ENCODE measurements at places on chromosomes 7 and 10.

DNA sequence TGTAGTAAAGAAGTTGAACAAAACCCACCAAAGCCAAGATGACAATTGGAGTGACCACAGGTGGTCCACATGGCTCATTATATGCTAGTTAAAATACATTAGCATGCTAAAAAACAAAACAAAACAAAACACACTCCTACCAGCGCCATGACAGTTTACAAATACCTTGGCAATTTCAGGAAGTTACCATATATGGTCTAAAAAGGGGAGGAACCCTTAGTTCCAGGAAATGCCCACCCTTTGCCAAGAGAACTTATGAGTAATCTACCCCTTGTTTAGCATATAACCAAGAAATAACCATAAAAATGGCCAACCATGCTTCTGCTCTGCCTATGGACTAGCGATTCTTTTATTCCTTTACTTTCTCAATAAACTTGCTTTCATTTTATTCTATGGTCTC, 979.1 kb upstream of the POT1 start:
- no peaks in the 10 kb centered on the region for H3K36me3 ChIP-seq
- H3K4me3 ChIP-seq: no peak overlapping the region

GRCh38 chr10:48506147-48506917, 98.5 kb downstream of the ARHGAP22 start:
- DNase-seq: peak; percentile 60
- H3K36me3 ChIP-seq: no peaks in the 10 kb centered on the region
- H3K4me1 ChIP-seq: no peaks in the 10 kb centered on the region
- no peak overlapping the region for H3K27ac ChIP-seq
- H3K27me3 ChIP-seq: no peaks in the 10 kb centered on the region

DNA sequence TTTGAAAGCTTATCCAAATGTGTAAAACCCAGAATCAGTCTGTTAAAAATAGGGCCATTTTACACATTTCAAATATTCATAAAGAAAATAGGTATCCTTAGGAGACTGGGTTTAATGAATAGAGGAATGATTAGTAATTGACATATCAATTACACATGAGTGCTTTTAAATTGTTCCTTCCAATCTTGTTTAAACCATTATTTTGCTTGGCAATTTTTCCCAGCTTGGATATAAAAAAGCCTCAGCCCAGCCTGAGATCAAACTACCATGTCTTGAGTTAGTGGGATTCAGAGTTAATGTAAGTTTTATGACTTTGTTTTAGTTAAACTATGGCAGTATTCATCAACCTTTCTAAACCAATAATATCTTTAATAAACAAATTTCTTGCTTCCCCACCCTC, 28.3 kb downstream of the PARP12 start:
- H3K36me3 ChIP-seq: peaks cover 67% of the 10 kb centered on the region
- peaks cover 31% of the 10 kb centered on the region for H3K4me1 ChIP-seq
- H3K27me3 ChIP-seq: no peaks in the 10 kb centered on the region
- H3K27ac ChIP-seq: no peak overlapping the region

DNA sequence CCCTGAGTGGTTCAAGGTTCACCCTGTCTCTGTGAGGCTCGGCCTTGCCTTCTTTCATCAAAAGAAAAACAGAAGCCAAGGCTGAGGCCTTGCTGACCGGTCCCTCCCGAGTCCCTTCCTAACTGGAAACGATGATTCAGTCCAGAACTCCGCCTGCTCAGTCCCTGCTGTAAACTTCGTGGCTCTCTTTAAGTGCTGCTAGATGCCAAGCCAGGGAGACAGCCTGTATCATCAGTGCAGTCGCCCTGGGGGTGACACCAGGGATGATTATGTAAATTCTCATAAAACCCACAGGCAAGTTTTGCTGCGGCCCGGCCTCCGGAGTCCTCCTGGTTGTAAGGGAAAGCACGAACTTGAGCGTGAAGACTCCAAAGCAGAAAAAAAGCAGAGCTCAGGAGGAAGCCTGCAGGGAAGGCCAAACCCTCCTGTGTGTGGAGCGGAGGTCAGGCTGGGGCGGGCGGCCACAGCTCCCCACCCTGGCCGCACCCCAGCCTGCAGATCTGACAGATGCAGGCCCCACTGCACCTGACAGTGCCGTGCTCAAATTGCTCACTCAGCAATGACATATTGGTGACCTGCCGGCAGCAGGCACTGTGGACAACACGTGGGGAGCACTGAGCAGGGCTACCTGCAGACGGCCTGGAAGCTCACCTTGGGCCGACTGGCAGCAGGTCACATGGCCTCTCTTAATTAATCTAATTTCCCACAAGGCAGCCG, 123.4 kb downstream of the DYNC2I1 start:
- no peak overlapping the region for H3K27ac ChIP-seq
- no peak for DNase-seq
- peaks cover 6% of the 10 kb centered on the region for H3K36me3 ChIP-seq
- no peak overlapping the region for H3K4me3 ChIP-seq
- no peaks in the 10 kb centered on the region for H3K27me3 ChIP-seq
- peaks cover 15% of the 10 kb centered on the region for H3K4me1 ChIP-seq

GRCh38 chr7:91239171-91239604, 25.0 kb upstream of the FZD1 start:
- DNase-seq: no peak
- no peaks in the 10 kb centered on the region for H3K4me1 ChIP-seq
- no peak overlapping the region for H3K27ac ChIP-seq
- H3K27me3 ChIP-seq: no peaks in the 10 kb centered on the region
- no peak overlapping the region for H3K4me3 ChIP-seq
- H3K36me3 ChIP-seq: no peaks in the 10 kb centered on the region

- no peaks in the 10 kb centered on the region for H3K4me1 ChIP-seq
- no peak overlapping the region for H3K4me3 ChIP-seq
- no peak overlapping the region for H3K27ac ChIP-seq
- no peak for DNase-seq
Measured at GRCh38 chr10:64682043-64682442, 1160.8 kb downstream of the REEP3 start.

DNA sequence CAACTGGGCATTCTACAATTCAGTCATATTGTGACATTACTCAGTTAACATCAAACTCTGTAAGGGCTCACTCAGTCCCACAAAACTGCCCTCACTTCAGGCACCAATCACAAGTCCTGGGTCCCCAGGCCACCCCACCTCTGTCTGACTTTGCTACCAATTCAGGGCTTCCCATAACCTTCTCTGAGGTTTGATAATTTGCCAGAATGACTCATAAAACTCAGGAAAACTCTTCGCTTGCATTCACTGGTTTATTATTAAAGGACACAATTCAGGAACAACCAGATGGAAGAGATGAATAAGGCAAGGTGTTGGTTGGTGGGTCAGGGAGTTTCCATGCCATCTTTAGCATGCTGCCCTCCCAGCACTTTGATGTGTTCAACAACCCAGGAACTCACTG, 41.3 kb downstream of the AVL9 start:
- H3K4me1 ChIP-seq: peaks cover 3% of the 10 kb centered on the region
- H3K27ac ChIP-seq: no peak overlapping the region
- DNase-seq: no peak

GRCh38 chr7:87784424-87784823, 91.7 kb downstream of the SLC25A40 start:
- no peak for DNase-seq
- H3K27ac ChIP-seq: no peak overlapping the region
- H3K36me3 ChIP-seq: no peaks in the 10 kb centered on the region
- peaks cover 5% of the 10 kb centered on the region for H3K27me3 ChIP-seq
- H3K4me3 ChIP-seq: no peak overlapping the region

- no peaks in the 10 kb centered on the region for H3K4me1 ChIP-seq
- H3K4me3 ChIP-seq: no peak overlapping the region
- H3K27ac ChIP-seq: no peak overlapping the region
- H3K36me3 ChIP-seq: no peaks in the 10 kb centered on the region
- peaks cover 1% of the 10 kb centered on the region for H3K27me3 ChIP-seq
- DNase-seq: no peak
Measured at GRCh38 chr10:128738386-128738915, 612.2 kb upstream of the MKI67 start.

- H3K4me3 ChIP-seq: no peak overlapping the region
- H3K27me3 ChIP-seq: no peaks in the 10 kb centered on the region
- H3K27ac ChIP-seq: no peak overlapping the region
- no peaks in the 10 kb centered on the region for H3K36me3 ChIP-seq
- DNase-seq: no peak
Measured at GRCh38 chr10:130958981-130959751, 352.4 kb downstream of the TCERG1L start.

GRCh38 chr10:104098358-104098925, 12.8 kb upstream of the COL17A1 start:
- H3K36me3 ChIP-seq: no peaks in the 10 kb centered on the region
- no peak overlapping the region for H3K4me3 ChIP-seq
- H3K27ac ChIP-seq: no peak overlapping the region
- no peak for DNase-seq

DNA sequence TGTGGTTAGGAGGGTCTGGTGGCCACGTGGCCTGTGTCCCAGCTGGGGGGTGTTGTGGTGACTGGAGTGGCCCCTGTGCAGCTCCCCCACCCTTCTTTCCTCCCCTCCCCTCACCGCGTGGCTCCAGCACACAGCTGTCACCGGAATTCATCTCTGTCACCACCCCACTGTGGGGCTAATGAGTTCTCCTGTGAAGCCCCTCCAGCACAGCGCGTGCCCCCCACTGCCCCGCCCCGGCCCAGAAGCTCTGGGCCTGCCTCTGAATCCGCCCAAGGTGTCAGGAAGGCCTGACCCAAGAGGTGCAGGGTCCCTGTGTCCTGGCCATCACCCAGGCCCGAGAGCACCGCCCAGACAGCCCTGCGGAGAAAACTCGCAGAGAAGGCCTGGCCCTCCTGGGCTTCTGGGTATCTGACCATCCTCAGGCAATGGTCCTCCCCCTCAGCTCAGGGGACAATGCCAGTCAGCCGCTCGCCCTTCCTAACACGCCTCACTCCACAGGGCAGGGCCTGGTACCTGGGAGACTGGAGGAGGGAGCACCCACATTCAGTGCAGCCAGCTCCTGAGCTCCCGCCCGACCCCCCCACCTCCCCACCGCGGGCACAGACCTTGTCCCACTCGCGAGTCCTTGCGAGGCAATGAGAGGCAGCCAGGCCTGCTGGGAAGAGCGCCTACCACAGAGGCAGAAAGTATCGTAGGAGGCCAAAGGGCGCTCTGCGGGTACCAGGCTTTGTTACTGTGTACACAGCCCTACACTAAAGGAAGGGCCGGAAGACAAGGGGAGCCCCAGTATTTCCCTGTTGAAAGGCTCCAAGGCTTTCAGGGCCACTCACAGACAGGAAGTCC, 38.2 kb downstream of the GBX1 start:
- H3K27me3 ChIP-seq: no peaks in the 10 kb centered on the region
- no peak overlapping the region for H3K27ac ChIP-seq
- H3K36me3 ChIP-seq: no peaks in the 10 kb centered on the region
- no peak overlapping the region for H3K4me3 ChIP-seq
- H3K4me1 ChIP-seq: no peaks in the 10 kb centered on the region

DNA sequence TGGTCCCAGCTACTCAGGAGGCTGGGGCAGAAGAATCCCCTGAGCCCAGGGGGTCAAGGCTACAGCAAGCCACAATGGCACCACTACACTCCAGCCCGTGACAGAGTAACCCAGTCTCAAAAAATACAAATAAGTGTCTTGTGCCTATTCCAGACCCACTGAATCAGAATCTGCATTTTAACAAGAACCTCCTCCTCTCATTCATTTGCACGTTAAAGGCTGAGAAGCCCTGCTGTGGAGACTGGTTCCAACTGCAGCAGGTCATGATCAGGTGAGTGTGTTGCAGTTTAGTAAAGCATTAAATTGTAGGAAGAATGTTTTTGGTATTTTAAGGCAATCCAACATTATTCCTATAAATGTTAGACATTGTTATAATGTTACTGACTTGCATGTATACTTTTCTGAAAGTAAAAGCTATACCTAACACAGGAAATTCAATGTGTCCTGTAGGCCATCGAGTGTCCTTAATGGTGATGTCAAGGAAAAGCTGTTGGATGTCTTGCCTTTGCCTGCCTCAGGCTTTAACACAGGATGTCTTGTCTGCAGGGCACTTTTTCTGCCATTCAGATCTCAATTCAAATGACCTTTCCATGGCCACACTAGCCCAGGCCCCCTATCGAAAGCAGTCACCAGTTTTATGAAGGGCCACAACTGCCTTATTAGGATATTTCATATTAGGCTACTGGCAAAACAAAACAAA, 30.4 kb downstream of the MKRN1 start:
- no peaks in the 10 kb centered on the region for H3K27me3 ChIP-seq
- H3K36me3 ChIP-seq: peaks cover 12% of the 10 kb centered on the region
- peaks cover 23% of the 10 kb centered on the region for H3K4me1 ChIP-seq
- no peak overlapping the region for H3K4me3 ChIP-seq
- no peak for DNase-seq

DNA sequence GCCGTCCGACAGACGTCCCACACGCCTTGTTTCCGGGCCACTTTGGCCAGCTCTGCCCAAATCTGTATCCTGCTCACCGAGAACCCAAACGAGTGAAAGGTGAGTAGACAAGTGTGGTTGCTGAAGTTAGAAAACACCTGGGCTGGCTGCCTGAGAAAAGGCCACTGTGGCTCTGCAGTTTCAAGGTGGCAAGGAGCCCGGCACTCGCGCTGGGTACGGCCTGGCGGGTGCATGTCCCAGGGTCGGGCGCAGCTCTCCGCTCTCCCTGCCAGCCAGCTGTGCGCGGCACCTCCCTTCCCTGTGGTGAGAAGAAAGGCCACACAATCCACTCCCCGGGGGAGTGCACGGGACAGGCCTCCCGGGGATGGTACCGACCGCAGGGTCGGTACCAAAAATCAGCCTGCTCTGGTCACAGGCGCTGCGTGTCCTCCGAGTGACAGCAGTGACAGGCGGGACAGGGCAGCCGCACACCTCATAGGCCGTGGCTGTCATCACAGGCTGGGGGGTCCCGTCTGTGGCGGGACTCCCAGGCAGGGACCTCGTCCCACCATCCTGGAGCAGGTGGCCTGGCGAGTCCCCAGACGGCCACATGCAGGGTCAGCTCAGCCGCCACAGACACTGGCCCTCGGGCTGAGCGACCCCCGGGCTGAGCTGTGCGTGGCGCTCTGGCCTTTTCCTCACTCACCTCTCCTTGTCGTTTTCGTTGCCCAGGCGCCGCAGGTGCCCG, 22.8 kb downstream of the CFAP46 start:
- H3K4me3 ChIP-seq: no peak overlapping the region
- H3K27me3 ChIP-seq: no peaks in the 10 kb centered on the region
- H3K4me1 ChIP-seq: no peaks in the 10 kb centered on the region
- no peaks in the 10 kb centered on the region for H3K36me3 ChIP-seq
- no peak overlapping the region for H3K27ac ChIP-seq

- no peak overlapping the region for H3K4me3 ChIP-seq
- no peak for DNase-seq
- peaks cover 13% of the 10 kb centered on the region for H3K27me3 ChIP-seq
- H3K4me1 ChIP-seq: peaks cover 2% of the 10 kb centered on the region
- H3K27ac ChIP-seq: no peak overlapping the region
Measured at GRCh38 chr7:36217211-36217960, 64.3 kb downstream of the EEPD1 start.

DNA sequence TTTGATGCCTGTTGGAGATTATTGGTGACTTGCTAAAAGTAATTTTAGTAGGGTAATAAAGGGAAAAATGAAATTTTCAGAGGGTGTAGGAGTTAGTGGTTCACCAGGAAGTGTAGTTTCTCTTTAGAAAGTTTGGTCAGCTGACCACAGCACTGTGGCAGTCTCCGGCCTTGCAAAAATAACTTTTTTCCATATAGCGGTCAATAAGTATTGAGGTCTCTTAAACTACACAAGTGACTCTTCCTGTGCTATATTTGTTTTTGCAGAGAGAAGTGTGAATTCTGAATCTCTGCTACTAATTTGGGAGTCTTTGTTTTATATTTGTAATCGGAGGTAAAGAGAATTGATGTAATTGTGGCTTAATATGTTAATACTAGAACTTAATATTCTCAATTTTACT, 24.3 kb downstream of the PTPN12 start:
- H3K27ac ChIP-seq: no peak overlapping the region
- no peaks in the 10 kb centered on the region for H3K4me1 ChIP-seq
- no peaks in the 10 kb centered on the region for H3K36me3 ChIP-seq
- H3K4me3 ChIP-seq: no peak overlapping the region
- H3K27me3 ChIP-seq: no peaks in the 10 kb centered on the region
